ENCODE measurements at places on chromosomes 4 and X.

DNA sequence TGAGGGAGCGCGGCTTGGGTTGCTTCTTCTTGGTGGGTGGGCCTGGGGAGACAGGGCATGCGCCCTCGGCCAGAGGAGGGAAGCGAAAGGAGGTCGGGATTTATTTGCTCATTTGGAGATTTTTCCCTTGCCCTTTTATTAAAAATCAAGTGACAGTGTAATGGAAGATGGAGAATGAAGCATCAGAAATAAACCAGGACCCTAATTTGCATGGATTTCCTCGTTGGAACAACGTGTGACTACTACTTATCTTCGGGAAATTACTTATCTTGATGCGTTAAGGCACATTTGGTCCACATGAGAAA, 709 bp upstream of the CLOCK start:
- peak; percentile 73 for DNase-seq

DNA sequence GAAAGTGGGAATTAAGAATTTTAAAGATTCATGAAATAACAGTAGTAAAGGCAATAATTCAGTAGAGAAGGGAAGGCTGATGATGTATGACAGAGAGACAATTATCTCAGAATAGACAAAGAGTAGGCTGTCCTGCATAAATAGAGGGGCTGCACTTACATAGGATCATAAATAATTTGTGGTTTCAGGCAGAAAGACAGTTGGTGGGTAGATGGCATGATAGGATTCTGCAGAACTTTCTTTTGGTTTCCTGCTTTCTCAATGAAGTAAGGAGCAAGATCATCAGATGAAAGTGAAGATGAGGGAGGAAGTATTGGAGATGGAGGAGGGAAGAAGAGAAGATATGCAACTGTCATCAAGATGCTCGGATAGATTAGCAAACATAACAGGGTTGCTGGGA, 604.9 kb upstream of the ZFP42 start:
- no peak for DNase-seq

DNA sequence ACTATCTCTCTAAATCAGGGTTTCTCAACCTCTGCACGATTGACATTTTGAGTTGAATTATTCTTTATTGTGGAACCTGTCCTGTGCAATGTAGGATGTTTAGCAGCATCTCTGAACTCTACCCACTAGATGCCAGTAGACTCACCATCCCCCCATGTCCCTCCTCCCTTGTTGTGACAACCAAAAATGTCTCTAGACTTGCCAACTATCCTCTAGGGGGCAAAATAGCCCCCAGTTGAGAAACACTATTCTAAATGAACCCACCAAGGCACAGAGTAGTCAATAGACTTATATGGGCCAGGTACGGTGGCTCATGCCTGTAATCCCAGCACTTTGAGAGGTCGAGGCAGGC, 49.1 kb upstream of the GAB1 start:
- DNase-seq, result no peak

GRCh38 chr4:85761803-85762528, 287.0 kb downstream of the ARHGAP24 start:
- no peak for DNase-seq

- DNase-seq, result no peak
These were observed 777.7 kb upstream of the ADGRL3 start for GRCh38 chr4:60422439-60422838.

DNA sequence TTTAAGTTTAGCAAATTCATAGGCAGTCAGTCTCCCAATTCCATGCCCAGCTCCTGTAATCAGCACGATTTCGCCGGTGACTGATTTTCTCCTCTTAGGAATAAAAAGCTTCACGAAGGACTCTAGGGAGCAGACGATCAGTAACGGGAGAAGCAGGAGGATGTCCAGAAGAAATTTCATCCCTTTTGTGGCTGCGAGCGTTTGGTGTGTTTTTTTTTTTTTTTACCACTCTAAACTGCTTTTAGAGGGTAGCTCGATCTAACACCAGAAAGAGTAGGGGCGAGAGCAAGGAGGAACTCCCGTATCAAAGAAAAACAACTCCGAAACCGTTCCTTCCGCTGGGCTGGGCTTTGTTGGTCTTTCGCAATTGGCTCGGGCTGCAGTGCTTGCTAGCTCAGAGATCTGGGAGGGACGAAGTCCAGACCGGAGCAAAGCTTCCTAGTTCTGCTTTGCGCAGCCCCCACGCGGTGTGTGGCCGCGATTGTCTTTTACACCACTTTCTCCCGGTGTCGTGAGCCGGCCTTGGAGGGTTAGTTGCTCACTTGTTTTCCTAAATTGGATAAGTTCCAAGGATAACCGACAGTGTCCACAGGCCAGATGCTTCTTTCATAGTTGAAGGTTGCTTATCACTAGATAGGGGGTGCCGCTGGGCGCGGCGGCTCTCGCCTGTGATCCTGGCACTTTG, at the start of gene HSD17B11:
Gene HSD17B11 (minus strand): TSS at position 298 of the 685 bp plus-strand sequence. CDS start 118 bp downstream, at position 180.
- DNase-seq, result peak; percentile 75

DNA sequence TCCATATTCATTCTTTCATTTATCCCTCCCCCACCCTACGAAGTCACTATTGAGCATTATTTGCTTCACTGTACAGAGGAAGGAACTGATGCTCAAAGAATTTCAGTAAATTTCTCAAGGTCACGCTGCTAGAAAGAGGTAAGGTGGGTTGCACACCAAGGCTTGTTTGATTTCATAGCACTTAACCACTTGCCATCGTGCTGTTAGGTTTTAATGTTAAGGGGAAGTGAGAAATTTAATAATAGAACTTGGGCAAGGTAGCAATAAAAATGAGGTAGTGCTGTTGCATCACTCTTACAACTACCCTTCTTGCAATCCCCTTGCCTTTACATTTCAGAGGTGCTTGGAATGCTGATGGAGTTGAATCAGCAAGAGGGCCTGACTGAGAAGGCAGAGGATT, 343.1 kb downstream of the MID1IP1 start:
- no peak for DNase-seq
